ENCODE measurements at places on chromosomes 5 and 9. TPM values are rescaled to one million over a fixed set of nuclear protein-coding genes. Genes with fewer than 3 reads are reported as not detected.

Gene SLC4A9
- 0.07 TPM for polyA plus RNA-seq

Gene FOXI1
- polyA plus RNA-seq: not detected

Gene SPATA9
- not detected for polyA plus RNA-seq

Gene FAM78A
- 0.52 TPM for polyA plus RNA-seq

Gene SHOC1
- polyA plus RNA-seq: 0.01 TPM

Gene PCDHGC5
- polyA plus RNA-seq: 0.59 TPM

Gene DENND4C
- polyA plus RNA-seq: 11.9 TPM

Gene TTLL11
- polyA plus RNA-seq: 5.3 TPM

Gene NIPAL4
- polyA plus RNA-seq: 6.1 TPM

Data from mammary epithelial cell (primary cell).